ENCODE measurements at places on chromosomes 7 and 10.

DNA sequence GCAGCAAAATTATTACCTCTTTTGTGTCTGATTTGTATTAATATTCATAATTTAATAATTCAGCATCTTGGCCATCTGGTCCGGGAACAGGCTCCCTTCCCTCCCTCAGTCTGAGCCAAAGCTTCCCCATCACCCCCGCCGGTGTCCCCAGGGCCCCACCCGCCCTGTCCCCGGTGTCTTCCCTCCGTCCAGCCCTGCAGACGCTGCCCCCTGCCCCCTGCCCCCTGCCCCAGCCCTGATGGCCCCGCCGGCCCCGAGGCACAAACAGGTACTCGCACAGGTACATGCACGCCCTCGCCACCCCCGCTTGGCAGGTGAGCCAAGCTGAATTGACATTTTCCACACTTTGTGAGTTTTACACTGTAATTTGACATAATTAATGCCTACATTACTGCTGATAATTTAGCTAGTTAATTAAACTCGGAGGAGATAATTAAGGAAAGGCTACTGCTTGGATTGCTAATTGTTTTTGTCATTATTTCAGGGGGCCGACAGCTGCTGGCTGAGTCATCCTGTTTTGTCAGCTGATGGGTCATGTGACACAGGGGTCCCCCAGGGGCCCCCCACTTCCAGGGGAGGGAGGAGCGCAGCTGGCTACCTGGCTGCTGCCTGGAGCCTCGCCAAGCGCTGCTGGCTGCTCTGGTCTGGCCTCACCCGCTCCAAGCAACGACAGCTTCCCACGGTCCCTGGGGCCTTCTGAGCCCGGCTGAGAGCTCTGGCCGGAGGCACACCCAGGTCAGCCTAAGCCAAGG lies 36.6 kb downstream of the MICALL2 start:
- DNase-seq = no peak

GRCh38 chr7:139725858-139726484 lies 51.8 kb downstream of the HIPK2 start:
- DNase-seq = no peak

- no peak for DNase-seq
These were observed 24.5 kb upstream of the C1GALT1 start for GRCh38 chr7:7157887-7158271.

GRCh38 chr7:41107330-41107937 lies 595.5 kb downstream of the INHBA start:
- no peak for DNase-seq

- no peak for DNase-seq
These were observed 87.9 kb downstream of the RNF216 start for GRCh38 chr7:5693529-5693928.

DNA sequence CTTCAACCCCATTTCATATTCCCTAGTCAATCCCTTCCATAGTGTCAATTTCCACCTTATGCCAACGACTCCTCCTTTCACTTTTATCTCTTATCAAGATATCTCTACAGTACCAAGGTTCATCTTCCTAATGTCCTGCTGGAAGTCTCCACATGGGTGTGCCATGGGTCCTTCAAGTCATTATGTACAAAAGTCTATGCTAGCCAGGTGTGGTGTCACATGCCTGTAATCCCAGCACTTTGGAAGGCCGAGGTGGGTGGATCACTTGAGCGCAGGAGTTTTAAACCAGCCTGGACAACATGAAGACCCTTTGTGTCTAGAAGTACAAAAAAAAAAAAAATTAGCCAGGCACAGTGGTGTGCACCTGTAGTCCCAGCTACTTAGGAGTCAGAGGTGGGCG lies 47.6 kb downstream of the PRTFDC1 start:
- DNase-seq = no peak

DNA sequence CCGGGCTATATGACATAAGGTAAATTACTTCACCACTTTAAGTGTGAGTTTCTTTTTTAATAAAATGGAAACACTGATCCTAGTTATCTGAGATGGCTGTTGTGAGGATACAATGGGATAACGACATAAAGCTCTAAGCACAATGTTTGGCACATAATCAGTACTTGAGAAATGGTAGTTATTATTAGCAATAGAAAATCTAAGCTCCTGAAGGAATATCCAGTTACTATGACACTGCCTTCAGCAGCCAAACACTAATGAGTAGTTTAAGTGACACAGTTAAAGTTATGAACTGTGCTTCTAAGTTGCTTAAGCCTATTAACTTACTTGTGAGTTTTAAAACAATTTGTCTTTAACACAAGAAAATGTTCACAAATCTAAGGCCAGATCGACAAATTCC lies 96.8 kb downstream of the ELAPOR2 start:
- DNase-seq = no peak

DNA sequence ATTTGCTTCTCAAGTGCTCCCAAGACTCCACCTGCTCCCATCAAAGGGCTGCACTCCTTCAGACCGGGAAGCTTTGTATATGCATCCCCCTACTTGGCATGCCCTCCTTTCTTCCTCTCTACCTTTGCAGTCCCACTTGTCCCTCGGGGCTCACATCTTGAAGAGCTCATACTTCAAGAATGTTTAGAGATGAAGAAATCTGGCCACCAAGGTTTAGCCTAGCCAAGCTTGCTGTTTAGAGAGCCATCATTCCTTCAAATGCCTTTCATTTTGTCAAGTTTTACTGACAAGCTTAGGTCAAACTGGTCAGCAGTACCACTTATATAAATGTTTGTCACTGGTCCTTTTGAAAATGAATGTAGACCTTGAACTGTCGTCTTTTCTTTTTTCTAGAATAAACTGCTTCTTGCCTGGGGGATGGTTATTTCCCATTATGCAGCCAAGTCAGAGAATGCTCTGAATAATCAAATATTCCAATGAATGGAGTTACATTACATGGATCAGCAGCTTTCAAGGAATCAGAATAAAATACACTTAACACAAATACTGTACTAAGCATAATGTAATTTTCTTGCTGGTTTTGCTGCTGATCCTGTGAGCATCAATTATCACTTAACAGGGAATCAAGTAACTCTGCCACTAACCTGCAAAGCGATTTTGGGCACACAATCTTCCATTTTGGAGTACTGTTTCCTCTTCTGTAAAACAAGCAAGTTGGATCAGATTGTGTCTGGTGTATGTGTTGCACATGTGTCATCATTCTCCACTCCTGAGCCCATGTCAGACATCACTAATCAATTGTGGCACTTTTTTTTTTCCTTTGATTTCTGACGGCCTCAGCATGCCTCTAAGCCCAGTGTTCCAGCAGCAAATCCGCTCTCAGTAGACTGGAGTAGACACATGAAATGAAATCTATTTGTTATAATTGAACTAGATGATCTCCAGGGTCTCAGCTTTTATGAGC lies 357.9 kb downstream of the PTEN start:
- no peak for DNase-seq

GRCh38 chr10:61983255-61983654 lies 81.8 kb downstream of the ARID5B start:
- no peak for DNase-seq

- DNase-seq = no peak
These were observed 161.2 kb upstream of the WDR11 start for GRCh38 chr10:120689777-120690529.

GRCh38 chr10:7301006-7301778 lies 109.6 kb downstream of the SFMBT2 start:
- DNase-seq = no peak

- no peak for DNase-seq
These were observed 151.6 kb upstream of the STEAP4 start for GRCh38 chr7:88458279-88458678.

GRCh38 chr7:127733986-127734385 lies 82.0 kb downstream of the SND1 start:
- DNase-seq = no peak

GRCh38 chr7:1592299-1592871 lies 22.6 kb upstream of the PSMG3 start:
- no peak for DNase-seq

- DNase-seq = no peak
These were observed 6.6 kb upstream of the NPC1L1 start for GRCh38 chr7:44547536-44548231.
